ENCODE measurements at places on chromosomes 7 and 10. TPM values are rescaled to one million over a fixed set of nuclear protein-coding genes. Genes with fewer than 3 reads are reported as not detected.
A peak's percentile ranks its signal among the peaks of the same experiment; 100 is the strongest.

DNA sequence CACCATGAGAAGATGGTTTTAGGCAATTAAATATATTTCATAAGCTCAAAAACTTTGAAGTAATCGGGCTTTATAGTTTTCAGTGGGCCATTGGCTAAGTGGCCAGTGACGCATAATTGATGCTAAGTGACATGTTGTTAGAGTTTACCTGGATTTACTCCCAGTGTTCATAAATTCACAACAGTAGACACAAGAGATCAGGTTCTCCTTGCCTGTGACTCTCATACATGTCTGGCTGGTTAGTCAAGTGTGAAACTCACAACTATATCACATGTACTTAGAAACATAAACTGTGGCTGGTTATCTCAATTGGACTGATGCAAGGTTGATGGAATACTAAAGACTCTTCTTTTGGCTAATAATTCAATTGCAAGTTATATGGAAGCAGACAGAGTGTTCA lies 26.2 kb downstream of the ASB15 start:
- DNase-seq: no peak
- no peaks in the 10 kb centered on the region for H3K4me1 ChIP-seq
- H3K4me3 ChIP-seq: no peak overlapping the region
- no peaks in the 10 kb centered on the region for H3K27me3 ChIP-seq
- no peak overlapping the region for H3K27ac ChIP-seq

GRCh38 chr10:4543938-4544533 lies 282.0 kb upstream of the AKR1E2 start:
- no peaks in the 10 kb centered on the region for H3K4me1 ChIP-seq
- no peak overlapping the region for H3K27ac ChIP-seq
- H3K36me3 ChIP-seq: no peaks in the 10 kb centered on the region
- no peak overlapping the region for H3K4me3 ChIP-seq

GRCh38 chr10:104273286-104273685 lies 4.3 kb downstream of the GSTO2 start:
- no peak overlapping the region for H3K27ac ChIP-seq
- no peak for DNase-seq
- H3K36me3 ChIP-seq: no peaks in the 10 kb centered on the region
- H3K4me1 ChIP-seq: peaks cover 6% of the 10 kb centered on the region
- H3K4me3 ChIP-seq: no peak overlapping the region

- H3K4me1 ChIP-seq: no peaks in the 10 kb centered on the region
- H3K4me3 ChIP-seq: no peak overlapping the region
- no peaks in the 10 kb centered on the region for H3K27me3 ChIP-seq
Measured at GRCh38 chr7:134191876-134192275, 64.7 kb downstream of the LRGUK start.

GRCh38 chr7:11478882-11479281 lies 353.1 kb downstream of the THSD7A start:
- no peaks in the 10 kb centered on the region for H3K27me3 ChIP-seq
- DNase-seq: no peak
- no peak overlapping the region for H3K27ac ChIP-seq
- H3K36me3 ChIP-seq: no peaks in the 10 kb centered on the region

DNA sequence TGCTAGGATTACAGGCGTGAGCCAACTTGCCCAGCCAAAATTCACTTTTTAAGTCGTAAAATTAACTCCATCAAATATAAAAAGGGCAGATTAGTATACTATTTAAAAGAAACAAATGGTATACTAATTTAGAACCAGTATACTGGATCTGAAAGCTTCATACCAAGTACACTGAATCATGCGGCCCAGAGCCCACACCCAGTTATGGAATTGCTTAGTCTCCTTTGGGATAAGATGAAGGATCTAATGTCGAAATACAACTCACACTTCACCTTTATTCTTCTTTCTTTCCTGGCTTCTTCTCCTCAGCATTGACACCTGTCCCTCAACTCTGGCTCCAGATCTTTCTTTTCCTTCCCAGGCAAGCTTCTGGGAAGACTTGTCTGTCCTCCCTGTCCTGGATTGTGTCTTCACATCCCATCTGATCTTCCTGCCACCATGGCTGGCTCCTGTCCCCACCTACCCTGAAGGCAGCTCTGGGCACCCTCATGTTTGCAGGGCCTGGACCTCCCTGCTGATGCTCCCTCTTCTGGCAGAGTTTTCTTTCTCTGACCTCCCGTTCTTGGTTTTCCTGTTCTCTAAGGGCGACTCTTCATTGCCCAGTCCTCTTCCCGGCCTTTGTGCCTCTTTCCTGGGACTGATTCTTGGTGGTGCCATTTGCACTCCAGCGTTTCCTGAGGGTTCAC lies 57.8 kb upstream of the CTBP2 start:
- H3K27ac ChIP-seq: no peak overlapping the region
- no peak for DNase-seq
- no peaks in the 10 kb centered on the region for H3K27me3 ChIP-seq
- H3K4me3 ChIP-seq: no peak overlapping the region
- H3K36me3 ChIP-seq: no peaks in the 10 kb centered on the region

DNA sequence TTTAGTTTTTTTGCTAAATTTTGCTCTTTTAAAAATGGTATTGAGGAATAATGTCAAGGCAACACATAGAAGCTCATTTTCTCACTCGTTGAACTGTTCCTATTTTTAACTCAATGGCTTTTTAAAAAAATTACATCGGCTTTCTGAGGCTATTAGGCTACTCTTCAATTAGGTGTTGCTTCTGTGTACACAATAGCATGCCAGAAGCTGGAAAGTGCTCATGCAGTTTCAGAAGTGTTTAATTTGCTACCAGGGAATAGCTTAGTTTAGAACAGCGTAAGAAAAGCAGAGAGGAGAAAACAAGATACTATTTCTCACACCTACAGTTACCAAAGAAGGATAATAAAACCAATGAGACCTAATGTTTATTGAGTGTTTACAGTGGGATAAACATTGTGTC lies 157.4 kb downstream of the NXPH1 start:
- no peak for DNase-seq
- H3K4me3 ChIP-seq: no peak overlapping the region
- H3K27ac ChIP-seq: no peak overlapping the region
- H3K4me1 ChIP-seq: no peaks in the 10 kb centered on the region
- no peaks in the 10 kb centered on the region for H3K27me3 ChIP-seq
- no peaks in the 10 kb centered on the region for H3K36me3 ChIP-seq

DNA sequence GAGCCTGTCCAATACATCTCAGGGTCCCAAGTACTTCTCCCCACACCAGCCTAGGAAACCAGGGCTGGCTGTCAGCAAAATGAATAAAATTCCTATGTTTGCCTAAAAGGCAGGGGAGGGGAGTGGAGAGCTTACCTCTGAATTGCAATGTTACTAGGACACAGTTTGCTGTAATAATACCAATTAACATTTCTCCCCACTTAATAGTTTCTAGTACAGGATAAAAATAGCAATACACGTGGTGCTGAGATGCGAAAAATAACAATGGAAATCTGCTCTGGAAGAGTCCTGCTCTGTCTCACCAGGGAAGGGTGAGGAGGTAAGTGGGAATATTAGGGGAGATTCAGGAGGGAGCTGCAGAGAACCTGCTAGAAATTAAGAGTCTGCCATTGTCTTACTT lies 112.3 kb downstream of the PLXNA4 start:
- no peaks in the 10 kb centered on the region for H3K27me3 ChIP-seq
- H3K4me1 ChIP-seq: peaks cover 6% of the 10 kb centered on the region
- H3K36me3 ChIP-seq: no peaks in the 10 kb centered on the region
- no peak overlapping the region for H3K4me3 ChIP-seq
- no peak overlapping the region for H3K27ac ChIP-seq

DNA sequence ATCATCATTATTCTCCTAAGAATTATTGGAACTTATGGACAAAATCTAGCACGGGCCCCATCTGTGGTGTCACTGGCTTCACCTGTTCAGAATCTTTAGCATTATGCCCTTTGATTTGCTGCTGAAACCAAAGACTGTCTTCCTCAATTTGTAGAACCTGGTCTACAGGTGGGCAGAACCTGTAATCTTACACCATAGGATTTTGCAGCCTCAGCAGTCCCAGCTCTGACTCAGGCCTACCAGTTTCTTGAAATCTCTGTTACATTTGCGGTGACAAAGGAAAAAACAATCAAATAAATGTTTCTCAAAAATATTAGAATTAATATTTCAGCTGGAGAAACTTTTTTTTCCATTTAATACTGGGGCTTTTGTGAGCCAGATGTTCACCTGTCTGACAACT lies 86.1 kb downstream of the EPDR1 start:
- no peaks in the 10 kb centered on the region for H3K4me1 ChIP-seq
- H3K27me3 ChIP-seq: no peaks in the 10 kb centered on the region
- H3K36me3 ChIP-seq: no peaks in the 10 kb centered on the region
- no peak for DNase-seq

DNA sequence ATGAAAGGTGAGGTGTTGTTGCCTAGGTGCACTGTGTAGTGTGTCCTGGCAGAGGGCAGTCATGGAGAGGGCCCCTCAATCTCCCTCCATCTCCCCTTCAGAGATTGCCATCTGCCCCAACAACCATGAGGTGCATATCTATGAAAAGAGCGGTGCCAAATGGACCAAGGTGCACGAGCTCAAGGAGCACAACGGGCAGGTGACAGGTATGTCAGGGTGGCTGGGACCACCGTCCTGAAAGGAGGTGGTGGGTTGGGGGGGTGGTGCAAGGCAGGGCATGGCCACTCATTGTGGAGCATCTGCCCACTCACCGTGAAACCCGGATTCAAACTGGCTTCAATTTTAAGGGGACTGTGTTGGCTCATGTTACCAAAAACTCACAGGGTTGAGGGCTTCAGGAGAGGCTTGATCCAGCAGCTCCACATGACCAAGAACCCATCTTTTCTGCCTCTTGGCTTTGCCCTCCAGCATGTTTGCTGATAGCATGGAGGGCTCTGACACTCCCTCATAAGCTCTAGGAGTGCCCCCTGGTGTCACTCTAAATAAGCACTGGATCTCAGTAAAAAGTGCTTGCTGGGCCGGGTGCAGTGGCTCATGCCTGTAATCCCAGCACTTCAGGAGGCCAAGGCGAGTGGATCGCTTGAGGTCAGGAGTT lies 12.2 kb downstream of the ARPC1B start:
- peaks cover under 1% of the 10 kb centered on the region for H3K4me1 ChIP-seq
- no peak for DNase-seq
- H3K4me3 ChIP-seq: no peak overlapping the region
- no peak overlapping the region for H3K27ac ChIP-seq
- H3K36me3 ChIP-seq: peaks cover 52% of the 10 kb centered on the region

DNA sequence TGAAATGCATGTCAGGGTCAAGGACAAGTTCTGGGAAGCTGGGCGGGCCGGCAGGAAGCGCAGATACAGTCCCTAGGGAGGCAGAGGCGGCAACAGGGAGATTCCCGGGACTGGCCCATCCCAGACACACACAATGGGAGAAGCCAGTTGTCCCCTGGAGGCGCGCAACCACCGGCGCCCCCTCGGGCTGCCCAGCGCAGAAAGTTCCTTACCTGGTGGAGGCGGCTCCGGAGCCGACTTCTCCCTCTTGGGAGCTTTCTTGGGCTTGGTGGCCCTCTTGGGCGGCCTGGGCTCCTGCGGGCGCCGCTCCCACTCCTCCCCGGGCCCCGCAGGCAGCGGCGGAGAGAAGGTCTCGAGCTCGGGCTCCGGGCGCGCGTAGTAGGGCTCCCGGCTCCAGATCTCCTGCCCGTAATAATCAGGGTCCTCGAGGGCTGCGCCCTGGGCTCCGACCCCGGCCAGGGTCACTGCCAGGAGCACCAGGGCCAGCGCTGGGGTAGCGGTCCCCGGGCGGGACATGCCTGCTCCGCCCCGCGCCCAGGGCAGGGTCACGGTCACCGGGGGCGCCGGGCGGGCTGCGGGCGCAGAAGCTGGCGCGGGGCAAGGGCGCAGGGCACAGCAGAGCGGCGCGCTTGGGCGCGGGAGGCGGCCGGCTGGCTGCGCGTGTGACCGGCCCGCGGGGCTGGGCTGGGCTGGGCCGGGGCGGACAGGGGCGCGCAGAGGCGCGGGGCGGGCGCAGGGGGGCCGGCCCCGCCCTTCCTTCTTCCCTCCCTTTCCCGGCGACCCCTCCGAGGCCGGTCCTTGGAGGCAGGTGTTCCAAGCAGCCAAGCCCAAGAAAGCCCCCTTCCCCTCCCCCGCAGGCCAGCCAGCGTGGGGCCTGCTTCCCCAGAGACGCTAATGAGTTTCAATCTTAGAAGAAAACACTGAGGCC lies at the start of gene CPXM2:
Gene CPXM2, minus strand, starts transcription at position 664 of the 928 bp plus-strand sequence. Its CDS starts 148 bp downstream, at position 516.
- DNase-seq: no peak
- no peak within 1 kb of the TSS for H3K4me3 ChIP-seq
- H3K4me1 ChIP-seq: no peaks in the 10 kb centered on the region
- H3K27me3 ChIP-seq: no peaks in the 10 kb centered on the region
- H3K36me3 ChIP-seq: no peaks in the 10 kb centered on the region
- H3K27ac ChIP-seq: peak within 1 kb of the TSS; percentile 74

DNA sequence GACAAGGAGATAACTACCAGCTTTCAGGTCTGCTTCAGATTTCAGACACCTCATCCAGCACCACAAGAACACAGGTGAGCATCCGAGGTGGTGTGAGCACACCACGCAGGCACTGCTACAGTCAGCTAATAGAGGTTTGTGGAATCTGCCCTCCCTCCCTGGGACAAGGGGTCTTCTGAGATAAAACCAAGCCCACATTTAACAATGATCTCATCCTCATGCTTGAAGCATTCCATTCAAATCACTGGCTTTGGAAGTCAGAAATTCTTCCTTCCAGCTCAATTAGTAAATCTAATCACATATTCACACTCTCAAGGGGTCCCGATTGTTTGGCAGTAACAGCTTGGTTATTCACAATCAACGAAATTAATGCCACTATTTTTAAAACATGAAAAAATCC lies 331.4 kb downstream of the ELMO1 start:
- no peaks in the 10 kb centered on the region for H3K27me3 ChIP-seq
- no peak overlapping the region for H3K27ac ChIP-seq
- DNase-seq: no peak

- no peaks in the 10 kb centered on the region for H3K36me3 ChIP-seq
- H3K4me1 ChIP-seq: peaks cover 14% of the 10 kb centered on the region
- peak overlapping the region; percentile 72 for H3K27ac ChIP-seq
- H3K27me3 ChIP-seq: no peaks in the 10 kb centered on the region
- DNase-seq: peak; percentile 14
Measured at GRCh38 chr10:4242561-4243035, 457.6 kb upstream of the KLF6 start.

GRCh38 chr7:95411036-95411435 lies 14.9 kb upstream of the PON3 start:
- no peaks in the 10 kb centered on the region for H3K36me3 ChIP-seq
- no peak overlapping the region for H3K4me3 ChIP-seq
- H3K27ac ChIP-seq: no peak overlapping the region
- no peak for DNase-seq
- H3K27me3 ChIP-seq: no peaks in the 10 kb centered on the region
- no peaks in the 10 kb centered on the region for H3K4me1 ChIP-seq

DNA sequence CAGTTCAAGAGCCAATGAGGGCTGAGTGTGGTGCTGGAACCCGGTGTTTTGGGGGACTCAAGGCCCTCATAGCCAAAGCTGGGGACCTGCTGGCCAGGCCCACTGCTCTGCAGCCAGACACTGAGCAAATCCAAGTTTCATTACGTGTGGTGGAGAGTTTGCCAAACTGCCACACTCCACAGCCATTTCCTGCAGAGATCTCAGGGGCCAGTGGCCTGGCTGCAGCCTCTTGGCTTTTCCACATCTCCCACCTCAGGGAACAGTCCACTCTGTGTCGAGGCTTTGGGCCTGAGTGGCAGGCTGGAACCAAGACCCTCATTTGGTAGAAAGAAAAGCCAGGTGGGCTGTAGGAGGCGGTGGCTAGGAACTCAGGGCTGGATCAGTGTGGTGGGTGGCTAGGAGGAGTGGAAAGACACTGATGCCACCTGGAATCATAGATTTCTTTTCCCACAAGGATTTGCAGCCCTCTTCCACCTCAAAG lies 3.2 kb downstream of the HOXA11 start:
- no peak overlapping the region for H3K27ac ChIP-seq
- peaks cover 88% of the 10 kb centered on the region for H3K27me3 ChIP-seq
- no peaks in the 10 kb centered on the region for H3K36me3 ChIP-seq

NXPH1 gene
- not detected for total RNA-seq

GRID2IP gene
- 0.46 TPM for total RNA-seq

ANKRD7 gene
- 3.3 TPM for total RNA-seq

MDFIC gene
- 50.3 TPM for total RNA-seq
